ENCODE measurements at places on chromosomes 1 and 21.
A peak's percentile ranks its signal among the peaks of the same experiment; 100 is the strongest.

DNA sequence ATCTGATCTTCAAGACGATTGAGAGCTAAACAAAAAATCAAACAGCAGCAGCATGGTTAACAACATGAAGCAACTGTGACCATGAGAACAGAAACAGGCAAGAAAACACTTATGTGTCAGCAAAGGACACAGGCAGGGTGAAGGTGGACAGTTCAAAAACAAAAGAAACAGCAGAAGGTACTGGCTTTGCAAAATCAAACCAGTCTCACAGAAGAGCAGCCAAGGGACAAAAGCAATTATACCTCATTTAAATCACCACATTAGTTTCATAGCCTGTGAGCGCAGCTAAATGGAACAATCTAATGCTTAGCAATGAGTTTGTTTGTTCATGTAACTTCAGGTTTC is 59.1 kb downstream of the CAPN2 start:
- DNase-seq, result peak; percentile 20

- no peak for DNase-seq
Observed at GRCh38 chr1:212256369-212256768, 28.8 kb upstream of the PPP2R5A start.

GRCh38 chr1:50527249-50527986 is 104.2 kb upstream of the DMRTA2 start:
- DNase-seq, result no peak

- DNase-seq, result no peak
Observed at GRCh38 chr1:48563021-48563420, 91.0 kb upstream of the SPATA6 start.

DNA sequence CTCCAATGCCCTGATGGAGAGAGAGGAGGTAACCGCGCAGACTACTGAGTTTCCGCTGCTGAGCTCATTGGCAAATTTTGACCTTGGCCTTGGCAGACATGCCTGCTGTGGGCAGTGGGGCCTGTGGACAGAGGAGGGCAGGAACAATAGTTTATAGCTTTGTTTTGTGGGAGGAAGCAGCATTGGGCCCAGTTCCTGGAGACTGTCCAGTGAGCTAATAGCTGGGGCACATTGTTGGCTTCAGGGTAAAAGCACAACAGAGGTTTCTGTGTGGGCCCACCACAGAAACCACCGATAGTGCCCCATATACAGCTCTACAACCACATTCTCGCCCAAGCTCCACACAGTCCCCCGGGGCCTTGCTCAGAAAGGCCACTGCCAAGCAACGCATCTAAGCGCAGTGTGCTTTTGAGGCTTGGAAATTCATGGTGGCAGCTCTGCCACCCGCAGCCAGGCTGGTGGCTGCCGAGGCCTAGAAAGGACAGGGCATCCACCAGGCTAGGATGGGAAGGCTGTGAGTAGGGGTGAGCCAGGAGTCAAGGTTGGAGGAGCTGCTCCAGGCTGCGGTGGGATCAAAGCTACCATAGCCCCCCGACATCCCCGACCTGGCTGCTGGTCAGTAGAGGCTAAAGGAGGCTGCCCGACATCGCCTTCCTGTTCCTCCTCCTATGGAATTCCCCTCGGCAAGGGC is 43.2 kb downstream of the NEK2 start:
- no peak for DNase-seq

DNA sequence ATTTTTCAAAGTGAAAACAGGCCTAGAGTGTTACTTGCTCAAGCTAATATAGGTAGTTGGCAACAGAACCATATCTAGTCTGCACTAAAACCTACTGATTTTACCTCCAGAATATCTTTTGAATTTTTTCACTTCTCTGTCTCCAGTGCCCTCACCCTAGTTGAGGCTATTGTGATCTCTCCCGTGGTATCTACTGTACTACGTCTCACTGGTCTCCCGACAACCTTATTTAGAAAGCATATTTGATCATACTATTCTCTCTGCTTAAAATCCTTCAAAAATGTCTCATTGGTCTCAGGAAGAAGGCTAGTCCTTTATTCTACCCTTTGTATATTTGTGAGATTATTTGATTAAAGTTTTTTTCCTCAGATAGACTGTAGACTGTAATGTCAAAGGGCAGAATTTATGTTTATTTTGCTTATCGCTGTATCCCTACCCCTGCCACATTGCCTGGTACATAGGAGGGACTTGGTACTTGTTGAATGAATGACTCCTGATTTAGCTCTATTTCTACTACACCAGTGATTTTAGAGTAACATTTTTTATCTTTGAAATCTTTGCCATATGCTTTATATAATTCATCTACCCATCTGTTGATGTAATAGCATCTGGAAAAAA is 135.5 kb upstream of the KIAA1614 start:
- no peak for DNase-seq

DNA sequence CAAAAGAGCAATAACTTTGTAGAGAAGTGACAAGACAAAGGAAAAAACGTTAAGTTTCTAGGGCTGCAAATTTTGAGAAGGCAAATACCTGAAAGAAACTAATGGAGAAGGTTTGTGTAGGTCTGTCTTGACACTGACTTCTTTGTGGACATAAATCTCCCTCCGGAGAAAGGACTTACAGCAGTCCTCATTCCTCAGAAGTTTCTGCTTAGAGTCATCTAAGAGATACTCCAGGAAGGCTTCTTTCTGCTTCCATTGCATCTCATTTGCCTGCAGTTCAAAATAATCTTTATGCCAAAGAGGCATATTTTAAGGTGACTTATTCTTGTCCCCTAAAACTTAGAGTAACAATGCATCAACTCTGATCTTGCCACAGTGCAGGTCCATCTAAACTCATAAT is 4.4 kb upstream of the C4BPB start:
- DNase-seq, result no peak

GRCh38 chr1:75035536-75035935 is 98.7 kb upstream of the LHX8 start:
- DNase-seq, result no peak

DNA sequence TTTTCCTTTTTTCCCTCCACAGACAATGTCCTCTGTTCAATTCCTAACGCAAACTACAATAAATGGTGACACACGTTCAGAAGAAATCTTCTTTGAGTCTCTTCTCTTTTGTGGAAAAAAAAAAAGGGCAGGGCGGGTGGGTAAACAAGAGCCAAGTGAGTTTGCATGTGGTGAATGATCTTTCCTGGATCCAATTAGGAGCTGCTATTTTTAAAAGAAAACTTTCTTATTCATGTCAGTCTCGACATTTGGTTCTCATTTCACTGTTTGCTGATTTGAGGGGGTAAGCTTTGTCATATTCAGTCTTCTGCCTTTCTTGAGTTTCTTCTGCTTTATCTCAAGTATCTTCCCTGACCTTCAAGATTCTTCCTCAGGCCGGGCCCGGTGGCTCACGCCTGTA is 29.2 kb upstream of the KIF1B start:
- no peak for DNase-seq

DNA sequence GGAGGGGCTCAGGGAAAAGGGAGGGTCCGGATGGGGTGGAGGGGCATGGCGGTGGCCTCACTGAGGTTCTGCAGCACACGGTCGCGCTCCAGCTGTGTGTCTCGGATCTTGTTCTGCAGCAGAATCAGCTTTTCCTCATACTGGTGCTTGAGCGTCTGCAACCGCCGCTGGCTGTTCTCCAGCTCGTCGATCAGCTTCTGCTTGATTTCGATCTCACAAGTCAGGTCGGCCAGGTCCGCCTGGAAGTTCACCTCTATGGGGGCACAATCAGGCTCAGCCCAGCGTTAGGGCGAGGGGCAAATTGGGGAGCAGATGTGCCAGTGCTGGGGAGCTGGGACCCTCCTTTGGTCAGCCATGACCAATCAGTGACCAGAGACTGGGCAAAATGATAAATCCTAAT is 25.2 kb downstream of the KIF21B start:
- DNase-seq, result no peak

DNA sequence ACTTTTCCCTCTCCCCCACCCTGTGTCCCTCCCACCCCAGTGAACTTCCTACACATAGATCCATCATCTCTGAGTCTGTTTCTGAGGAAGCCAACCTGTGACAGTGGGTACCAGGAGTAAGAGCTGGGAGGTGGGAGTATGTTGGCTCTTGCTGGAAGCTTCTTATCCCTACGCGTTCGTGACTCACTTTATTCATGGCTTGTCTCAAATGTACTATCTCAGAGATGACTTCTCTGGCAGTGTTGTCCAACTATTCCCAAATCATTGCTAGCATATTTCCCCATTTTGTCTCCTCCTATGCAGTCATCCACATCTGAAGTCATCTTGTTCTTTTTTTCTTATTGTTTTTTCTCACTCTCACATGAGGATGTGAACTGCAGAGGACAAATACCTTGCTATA is 88.0 kb downstream of the HIVEP3 start:
- DNase-seq, result no peak

- DNase-seq, result no peak
Observed at GRCh38 chr1:226541631-226542622, 6.6 kb upstream of the STUM start.

DNA sequence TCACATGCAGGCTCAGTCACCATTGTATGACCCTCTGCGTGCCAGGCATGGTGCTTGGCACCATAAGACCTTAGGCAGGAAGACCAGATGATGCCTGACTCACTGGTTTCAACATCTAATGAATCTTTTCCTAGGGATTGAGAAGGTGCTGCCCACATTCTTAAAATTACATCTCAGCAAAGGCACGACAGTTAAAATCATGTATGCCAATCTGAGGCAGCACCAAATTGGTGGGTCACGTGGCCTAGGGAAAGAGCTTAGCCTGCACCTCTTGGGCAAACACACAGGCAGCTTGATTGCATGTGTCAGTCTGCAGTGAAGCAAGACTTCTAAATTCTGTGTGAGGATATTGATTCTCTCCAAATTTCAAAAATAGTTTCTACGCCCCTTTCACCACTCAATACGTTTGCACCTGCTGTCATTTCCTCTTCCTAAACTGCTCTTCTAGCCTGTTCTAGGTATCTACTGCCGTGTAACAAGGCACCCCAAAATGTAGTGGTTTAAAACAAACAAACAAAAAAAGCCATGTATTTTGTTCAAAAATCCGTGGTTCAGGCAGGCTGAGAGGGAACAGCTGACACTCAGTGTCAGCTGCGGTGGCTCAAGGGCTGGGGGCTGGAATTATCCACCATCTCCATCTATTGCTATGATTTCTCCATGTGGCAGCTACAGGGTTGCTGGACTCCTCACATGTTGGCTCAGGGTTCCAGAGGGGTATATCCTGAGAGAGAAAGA is 160.2 kb upstream of the FGGY start:
- DNase-seq, result no peak

DNA sequence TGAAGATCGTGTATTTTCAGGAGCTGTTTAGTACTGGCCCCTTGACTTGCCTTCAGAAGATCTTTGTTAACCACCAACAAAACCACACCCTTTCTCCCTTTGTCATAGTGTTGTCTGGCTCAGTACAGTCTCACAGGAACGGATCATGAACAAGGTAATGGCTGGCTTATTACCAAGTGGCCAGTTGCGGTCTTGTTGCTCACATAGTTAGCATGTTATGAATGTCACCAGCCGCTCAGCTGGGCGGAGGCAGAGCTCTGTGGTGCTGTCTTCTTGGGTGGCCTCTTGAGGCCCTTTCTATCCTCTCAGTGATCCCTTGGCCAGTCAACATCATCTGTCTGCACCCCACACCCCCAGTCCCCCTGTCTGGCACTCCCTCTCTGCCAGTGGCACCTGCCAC is 21.4 kb downstream of the CNIH3 start:
- no peak for DNase-seq

DNA sequence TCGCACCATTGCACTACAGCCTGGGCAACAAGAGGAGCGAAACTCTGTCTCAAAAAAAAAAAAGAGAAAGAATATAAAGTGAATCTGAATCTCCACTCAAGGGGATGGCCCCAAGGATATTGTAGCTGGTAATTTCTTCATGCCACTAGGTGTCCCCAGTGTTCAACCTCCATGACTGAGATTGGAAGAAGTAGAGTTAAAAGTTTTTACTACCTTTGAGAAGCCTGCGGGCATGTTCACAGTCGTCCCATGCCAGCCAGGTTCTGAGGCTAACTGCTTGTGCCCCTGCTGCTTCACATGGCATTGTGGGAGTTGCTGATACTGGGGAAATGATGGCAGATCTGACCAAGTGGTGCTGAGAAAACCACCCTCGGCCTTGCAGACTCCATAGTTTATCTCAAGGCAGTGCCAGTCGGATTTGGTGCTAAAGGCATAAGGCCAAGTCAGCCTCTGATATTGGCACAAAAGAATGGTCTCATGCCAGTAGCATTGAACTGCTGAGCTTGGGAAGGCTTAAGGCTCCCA is 10.8 kb upstream of the SHISA4 start:
- DNase-seq, result peak; percentile 69

DNA sequence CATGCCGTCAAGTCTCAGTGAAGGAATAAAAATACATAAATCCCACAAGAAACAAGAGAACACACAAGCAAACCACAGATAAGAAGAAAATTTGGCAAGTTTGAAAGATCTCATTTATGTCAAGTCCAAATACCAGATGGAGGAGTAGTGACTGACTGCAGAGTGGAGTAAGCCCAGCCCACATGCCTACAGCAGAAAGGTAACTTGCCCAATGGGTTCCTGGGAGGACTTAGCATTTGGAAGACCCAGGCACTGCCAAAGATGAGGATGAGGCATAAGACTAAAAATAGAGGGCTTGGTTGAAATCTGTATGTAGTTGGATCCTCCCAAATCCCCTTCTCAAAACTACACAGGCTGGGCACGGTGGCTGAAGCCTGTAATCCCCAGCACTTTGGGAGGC is 70.8 kb downstream of the ZNF648 start:
- DNase-seq, result no peak

DNA sequence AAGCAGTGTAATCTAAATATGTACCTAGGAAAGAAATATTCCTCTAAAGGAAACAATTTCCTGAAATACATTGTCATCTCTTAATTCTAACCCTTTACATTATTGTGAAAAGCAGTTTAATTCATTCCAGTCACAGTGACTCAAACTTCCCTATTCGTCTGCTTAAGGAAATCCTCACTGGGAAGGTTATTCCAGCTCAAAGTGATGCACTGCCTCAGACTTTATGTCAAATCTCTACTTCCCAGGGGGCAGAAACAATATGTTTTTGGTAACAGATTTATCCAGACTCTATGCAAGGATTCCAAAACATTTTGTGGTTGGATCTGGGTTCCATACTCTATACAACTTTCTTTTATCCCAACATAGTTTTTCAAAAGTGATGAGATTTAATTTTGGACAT is 145.2 kb downstream of the NTMT2 start:
- no peak for DNase-seq

GRCh38 chr1:117014209-117014608 is 12.6 kb downstream of the CD101 start:
- no peak for DNase-seq
